Mammary epithelial cell (primary cell): ENCODE measurements at places on chromosomes 5 and 9. TPM values are rescaled to one million over a fixed set of nuclear protein-coding genes. Genes with fewer than 3 reads are reported as not detected.
A peak's percentile ranks its signal among the peaks of the same experiment; 100 is the strongest.

- no peak for DNase-seq
Measured at GRCh38 chr5:77171141-77171910, 39.2 kb upstream of the PDE8B start.

GRCh38 chr9:128548876-128549275 is 3.5 kb upstream of the SPTAN1 start:
- no peak for DNase-seq

- DNase-seq: no peak
Measured at GRCh38 chr9:90813523-90813922, 11.9 kb downstream of the SYK start.

The C9orf50 gene
- total RNA-seq: not detected in 2 replicates

The FBP1 gene
- not detected in 2 replicates for total RNA-seq

- DNase-seq: no peak
Measured at GRCh38 chr9:6959270-6960000, 201.7 kb downstream of the KDM4C start.

The DDX4 gene
- not detected for total RNA-seq

DNA sequence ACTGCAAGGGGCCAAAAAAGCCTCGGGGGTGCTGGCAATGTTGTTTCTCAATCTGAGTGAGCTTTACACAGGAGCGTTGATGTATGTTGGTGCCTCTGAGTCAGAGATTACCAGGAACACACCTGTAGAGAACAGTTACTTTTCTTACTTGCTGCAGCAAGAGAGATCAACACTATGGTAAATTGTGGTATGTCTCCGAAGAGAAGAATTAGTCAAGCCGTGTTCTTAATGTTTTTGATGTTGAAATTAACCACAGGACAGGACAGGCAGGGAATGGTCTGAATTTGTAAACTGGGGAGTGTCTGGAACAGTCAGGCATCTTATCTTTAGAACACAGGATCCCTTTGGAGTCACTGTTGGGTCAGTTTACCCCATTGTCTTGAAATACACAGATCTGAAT is 285.7 kb downstream of the DNAH5 start:
- peak; percentile 96 for DNase-seq

GRCh38 chr9:14797435-14797834 is 74.9 kb upstream of the CER1 start:
- DNase-seq: peak; percentile 3

DNA sequence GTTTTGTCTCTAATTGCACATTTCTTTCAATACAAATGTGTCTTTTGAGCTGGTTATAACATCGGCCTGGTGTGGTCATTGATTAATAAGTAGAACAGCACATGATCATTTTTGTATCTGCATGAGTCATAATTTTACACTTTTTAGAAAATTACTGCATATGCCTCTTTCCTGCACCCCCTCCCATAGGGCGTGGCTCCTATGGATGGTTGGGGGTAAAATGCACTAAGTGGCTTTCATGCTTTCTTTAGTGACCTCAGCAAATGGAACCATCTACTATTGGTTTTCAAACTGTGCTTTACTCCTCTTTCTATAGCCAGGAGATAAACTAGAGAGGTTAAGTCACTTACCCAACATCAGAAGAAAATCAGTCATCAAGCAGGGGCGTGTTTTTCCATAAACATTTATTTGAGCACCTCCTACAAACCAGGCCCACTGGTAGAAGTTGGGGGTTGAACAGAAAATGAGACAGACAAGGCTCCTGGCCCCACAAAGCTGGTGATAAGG is 3.8 kb downstream of the ANXA6 start:
- DNase-seq: no peak

GRCh38 chr9:79940919-79941318 is 369.2 kb downstream of the TLE4 start:
- DNase-seq: no peak
